ENCODE measurements at places on chromosomes 12 and 14.

- no peak for DNase-seq
Observed at GRCh38 chr14:94646066-94646465, 33.9 kb downstream of the SERPINA3 start.

- no peak for DNase-seq
Observed at GRCh38 chr12:12520273-12520672, 42.4 kb downstream of the DUSP16 start.

- no peak for DNase-seq
Observed at GRCh38 chr14:92897922-92898565, 24.9 kb upstream of the CHGA start.

DNA sequence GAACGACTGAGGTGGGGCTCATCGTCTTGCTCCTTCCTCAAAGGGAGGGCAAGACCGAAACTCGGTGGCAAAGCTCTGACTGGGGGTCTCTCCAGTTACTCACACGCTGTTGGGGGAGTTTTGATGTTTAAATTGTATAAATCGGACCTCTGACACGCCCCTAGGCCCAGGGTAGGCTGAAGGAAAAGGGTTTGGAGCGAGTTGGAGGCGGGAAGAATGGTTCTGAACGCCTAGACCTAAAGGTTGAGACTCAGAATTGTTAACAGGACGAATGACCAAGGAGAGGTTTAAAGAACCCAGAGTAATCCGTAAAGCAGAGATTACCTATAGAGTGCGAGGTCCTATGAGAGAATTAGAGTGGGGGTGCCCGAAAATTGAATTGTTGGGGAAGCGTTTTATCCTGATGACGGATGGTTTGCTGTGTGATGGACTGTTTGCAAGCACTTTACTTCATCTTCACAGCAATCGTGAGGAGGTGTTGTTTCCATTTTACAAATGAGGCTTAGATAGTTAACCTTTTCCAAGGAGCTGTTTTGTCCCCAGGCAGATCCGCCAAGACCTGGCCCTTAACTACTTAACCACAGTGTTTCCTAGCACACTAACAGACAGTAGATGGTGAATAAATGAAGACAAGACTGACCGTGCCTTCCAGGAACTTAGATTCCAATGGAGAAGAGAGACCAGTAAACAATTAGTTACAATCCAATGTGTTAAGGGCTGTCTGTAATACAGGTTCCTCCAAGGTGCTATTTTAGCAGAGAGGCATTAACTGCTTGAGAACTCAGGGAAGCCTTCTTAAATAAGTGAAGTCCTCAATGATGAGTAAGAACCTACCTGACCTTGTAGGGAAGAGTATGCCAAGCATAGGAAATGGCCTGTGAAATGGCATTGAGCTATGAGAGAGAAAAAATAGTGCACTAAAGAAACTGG is 929 bp upstream of the UBE2N start:
- no peak for DNase-seq

GRCh38 chr12:89059721-89060541 is 292.4 kb downstream of the DUSP6 start:
- no peak for DNase-seq
